Cardiac muscle cell (in vitro differentiated cells and primary cell): ENCODE measurements at places on chromosomes 6 and 20.
A peak's percentile ranks its signal among the peaks of the same experiment; 100 is the strongest.

DNA sequence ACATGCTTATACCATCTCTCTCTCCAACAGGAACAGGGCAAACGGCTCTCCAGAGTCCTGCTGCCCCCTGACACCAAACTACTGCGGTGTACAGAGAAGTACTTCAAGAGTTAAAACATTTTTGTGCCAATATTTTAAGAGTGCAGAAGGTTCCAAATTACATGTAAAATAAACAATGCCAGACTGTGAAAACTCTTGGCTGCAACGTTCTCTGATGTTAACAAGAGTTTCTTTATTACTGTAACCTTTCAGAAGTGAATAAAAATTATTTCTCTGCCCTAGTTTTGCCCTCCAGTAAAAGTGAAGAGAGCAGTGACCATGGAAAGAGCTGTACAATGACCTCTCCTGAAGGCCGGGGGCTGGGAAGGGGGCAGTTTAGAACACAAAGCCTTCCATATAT is 41.4 kb upstream of the FAM83C start:
- no peaks in the 10 kb centered on the region for H3K4me1 ChIP-seq
- H3K36me3 ChIP-seq = no peaks in the 10 kb centered on the region
- H3K27ac ChIP-seq = no peak overlapping the region
- DNase-seq = no peak
- H3K27me3 ChIP-seq = no peaks in the 10 kb centered on the region

- H3K27ac ChIP-seq = no peak overlapping the region
- no peak overlapping the region for H3K4me3 ChIP-seq
- peak; percentile 50 for DNase-seq
Observed at GRCh38 chr20:63664861-63665594, 6.9 kb downstream of the RTEL1 start.

- peak; percentile 52 for DNase-seq
- peaks cover 2% of the 10 kb centered on the region for H3K4me1 ChIP-seq
- peaks cover 4% of the 10 kb centered on the region for H3K36me3 ChIP-seq
Observed at GRCh38 chr6:31681135-31681671, 336 bp upstream of the LY6G5C start.

- H3K4me1 ChIP-seq = no peaks in the 10 kb centered on the region
- H3K27me3 ChIP-seq = no peaks in the 10 kb centered on the region
- no peaks in the 10 kb centered on the region for H3K36me3 ChIP-seq
Observed at GRCh38 chr6:2054516-2055067, 190.8 kb downstream of the GMDS start.

DNA sequence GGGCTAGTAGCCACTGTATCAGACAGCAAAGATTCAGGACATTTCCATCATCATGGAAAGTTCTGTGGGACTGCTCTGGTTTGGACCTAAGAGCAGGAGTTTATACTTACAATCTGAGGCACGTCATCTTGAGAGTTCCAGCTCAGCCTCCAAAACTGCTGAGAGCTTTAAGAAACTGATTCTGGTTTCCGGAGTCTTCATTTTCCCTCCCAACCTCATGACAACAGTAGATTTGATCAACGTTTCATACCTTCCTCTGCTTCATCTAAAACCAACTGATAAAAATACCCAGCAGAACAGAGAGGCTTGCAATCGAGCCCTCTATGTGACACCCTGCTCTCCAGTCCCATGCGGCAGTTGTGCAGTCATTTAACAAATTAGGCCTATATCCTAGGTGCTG is 64.3 kb upstream of the EPB41L1 start:
- no peaks in the 10 kb centered on the region for H3K36me3 ChIP-seq
- peaks cover 37% of the 10 kb centered on the region for H3K27me3 ChIP-seq
- H3K4me1 ChIP-seq = peaks cover 10% of the 10 kb centered on the region
- no peak overlapping the region for H3K27ac ChIP-seq
